ENCODE measurements at places on chromosomes 2 and 18.

DNA sequence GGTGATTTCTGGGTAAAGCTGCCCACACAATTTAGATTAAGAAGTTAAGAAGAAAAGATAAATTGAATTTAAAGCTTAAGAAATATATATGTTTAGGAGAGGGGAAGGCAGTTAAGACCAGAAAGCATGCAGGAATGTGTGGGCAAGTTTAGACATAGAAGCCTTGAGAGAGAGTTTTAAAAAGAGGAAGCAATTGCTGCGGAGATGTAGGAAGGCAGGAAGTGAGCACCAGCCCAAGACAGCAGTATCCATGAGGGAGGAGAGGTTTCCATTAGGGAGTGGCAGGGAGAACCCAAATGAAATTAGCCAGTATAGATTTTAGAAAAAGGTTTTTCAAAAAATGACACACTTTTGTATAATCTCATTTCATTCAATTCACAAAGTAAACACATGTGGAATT is 24.3 kb downstream of the DSC2 start:
- DNase-seq, result no peak
- H3K36me3 ChIP-seq, result peaks cover 22% of the 10 kb centered on the region
- no peak overlapping the region for H3K4me3 ChIP-seq
- H3K27ac ChIP-seq, result no peak overlapping the region
- H3K4me1 ChIP-seq, result no peaks in the 10 kb centered on the region

DNA sequence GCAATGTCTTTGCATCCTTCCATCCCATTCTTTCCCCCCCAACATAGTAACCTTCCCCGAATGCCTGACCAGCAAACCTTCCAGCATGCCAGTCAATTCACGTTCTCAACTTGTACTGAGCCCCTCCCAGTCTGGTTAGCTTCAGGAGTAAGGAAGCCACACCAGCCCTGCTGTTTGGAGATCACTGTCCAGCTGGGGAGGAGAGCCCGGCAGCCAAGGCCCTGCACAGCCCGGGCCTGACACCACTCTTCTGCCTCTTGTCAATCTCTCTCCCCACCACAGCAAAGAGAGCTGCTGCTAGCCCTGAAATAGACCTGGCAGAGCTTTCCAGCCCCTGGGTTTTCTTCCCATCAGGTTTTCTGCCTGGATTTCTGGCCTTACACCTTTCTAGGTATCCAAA is 185.8 kb upstream of the ID2 start:
- no peak overlapping the region for H3K27ac ChIP-seq
- H3K4me3 ChIP-seq, result no peak overlapping the region
- DNase-seq, result no peak
- no peaks in the 10 kb centered on the region for H3K36me3 ChIP-seq

DNA sequence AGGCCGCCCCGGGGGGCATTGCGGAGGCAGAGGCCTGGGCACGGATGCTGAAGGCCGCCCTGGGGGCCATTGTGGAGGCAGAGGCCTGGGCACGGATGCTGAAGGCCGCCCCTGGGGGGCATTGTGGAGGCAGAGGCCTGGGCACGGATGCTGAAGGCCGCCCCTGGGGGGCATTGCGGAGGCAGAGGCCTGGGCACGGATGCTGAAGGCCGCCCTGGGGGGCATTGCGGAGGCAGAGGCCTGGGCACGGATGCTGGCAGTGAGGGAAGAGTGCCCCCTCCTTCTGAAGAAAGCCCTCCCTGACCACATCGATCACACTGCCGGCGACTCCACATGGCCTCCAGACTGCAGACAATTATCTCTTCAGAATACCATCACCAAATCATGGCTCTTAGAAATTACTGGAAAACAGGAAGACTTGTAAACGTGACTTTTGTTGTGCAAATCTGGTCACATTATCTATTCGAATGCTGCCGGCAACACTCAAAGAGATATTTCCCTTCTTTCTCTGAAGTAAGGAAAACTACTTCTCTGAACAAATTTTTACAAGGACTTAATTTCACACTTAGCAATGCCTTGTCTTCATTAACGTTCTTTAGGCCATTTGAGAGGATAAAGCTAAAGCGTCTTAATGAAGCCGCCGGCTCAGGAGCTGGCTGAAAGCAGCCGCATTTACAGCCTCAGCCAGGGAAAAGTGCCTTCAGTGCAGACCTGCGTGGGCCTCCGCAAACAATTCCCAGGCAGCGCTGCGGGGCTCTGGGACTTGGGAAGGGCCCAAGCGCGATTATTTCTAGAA is 18.1 kb upstream of the SNTG2 start:
- no peaks in the 10 kb centered on the region for H3K27me3 ChIP-seq
- DNase-seq, result no peak
- H3K27ac ChIP-seq, result no peak overlapping the region
- no peaks in the 10 kb centered on the region for H3K4me1 ChIP-seq

DNA sequence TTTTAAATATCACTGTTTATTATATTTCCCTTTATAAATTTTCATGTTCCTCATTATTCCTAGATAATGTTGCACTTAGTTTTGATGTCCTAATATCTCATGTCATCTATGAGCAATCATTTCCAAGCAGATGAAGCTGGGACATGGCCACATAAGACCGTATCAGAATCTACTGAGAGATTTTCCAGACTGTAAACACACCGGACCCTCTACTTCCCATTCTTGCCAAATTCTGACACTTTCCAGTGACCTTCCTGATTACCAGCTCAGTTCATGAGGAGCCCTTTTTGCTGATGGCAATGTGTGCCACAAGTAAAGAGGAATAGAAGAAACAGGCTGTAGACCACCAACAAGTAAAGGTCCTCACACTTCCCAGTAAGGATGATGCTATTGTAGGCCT is 20.3 kb upstream of the PDE1A start:
- no peaks in the 10 kb centered on the region for H3K27me3 ChIP-seq
- no peak overlapping the region for H3K4me3 ChIP-seq
- H3K27ac ChIP-seq, result no peak overlapping the region

DNA sequence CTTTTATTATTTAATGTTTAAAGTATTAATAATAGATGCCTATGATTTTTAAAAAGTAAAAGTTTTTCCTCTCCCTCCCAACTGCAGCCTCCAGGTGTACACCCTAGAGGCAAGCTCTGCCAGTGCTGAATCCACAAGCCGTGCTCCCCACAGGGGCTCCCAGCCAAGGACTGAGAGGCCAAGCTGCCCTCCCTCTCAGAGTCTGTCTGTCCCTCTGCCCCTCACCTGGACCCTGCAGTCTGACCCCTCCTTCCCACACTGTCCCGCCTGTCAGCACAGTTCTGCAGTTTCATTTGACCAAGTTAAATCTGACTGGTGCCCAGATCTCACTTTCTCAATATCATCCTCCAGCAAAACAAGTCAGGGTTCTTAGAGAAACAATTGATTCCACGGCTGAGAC is 14.8 kb upstream of the PROC start:
- no peaks in the 10 kb centered on the region for H3K36me3 ChIP-seq
- no peak overlapping the region for H3K27ac ChIP-seq
- no peak overlapping the region for H3K4me3 ChIP-seq

- H3K27ac ChIP-seq, result no peak overlapping the region
- H3K4me3 ChIP-seq, result no peak overlapping the region
- H3K4me1 ChIP-seq, result no peaks in the 10 kb centered on the region
- H3K27me3 ChIP-seq, result no peaks in the 10 kb centered on the region
- DNase-seq, result no peak
These were observed 264.6 kb upstream of the THUMPD2 start for GRCh38 chr2:40043641-40044040.

DNA sequence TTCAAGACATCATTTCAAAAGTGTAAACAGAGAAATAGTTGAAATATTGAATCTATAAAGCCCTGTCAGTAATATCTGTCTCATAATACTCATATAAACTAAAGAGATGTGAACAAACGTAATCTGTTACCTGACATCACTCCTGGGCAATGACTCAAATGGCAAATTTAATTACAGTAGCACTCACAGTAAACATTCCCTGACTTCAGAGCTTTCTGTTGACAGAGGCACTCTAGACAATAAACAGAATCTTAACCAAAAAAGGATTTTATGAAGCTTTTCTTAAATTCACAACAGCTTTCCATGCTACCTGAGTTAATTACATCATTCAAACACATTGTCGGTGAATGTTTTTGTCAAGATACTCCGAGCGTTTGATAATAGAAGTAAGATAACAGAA is 128.1 kb upstream of the PDE1A start:
- no peak overlapping the region for H3K4me3 ChIP-seq
- H3K4me1 ChIP-seq, result no peaks in the 10 kb centered on the region
- H3K27me3 ChIP-seq, result no peaks in the 10 kb centered on the region
- no peak for DNase-seq
- H3K27ac ChIP-seq, result no peak overlapping the region

DNA sequence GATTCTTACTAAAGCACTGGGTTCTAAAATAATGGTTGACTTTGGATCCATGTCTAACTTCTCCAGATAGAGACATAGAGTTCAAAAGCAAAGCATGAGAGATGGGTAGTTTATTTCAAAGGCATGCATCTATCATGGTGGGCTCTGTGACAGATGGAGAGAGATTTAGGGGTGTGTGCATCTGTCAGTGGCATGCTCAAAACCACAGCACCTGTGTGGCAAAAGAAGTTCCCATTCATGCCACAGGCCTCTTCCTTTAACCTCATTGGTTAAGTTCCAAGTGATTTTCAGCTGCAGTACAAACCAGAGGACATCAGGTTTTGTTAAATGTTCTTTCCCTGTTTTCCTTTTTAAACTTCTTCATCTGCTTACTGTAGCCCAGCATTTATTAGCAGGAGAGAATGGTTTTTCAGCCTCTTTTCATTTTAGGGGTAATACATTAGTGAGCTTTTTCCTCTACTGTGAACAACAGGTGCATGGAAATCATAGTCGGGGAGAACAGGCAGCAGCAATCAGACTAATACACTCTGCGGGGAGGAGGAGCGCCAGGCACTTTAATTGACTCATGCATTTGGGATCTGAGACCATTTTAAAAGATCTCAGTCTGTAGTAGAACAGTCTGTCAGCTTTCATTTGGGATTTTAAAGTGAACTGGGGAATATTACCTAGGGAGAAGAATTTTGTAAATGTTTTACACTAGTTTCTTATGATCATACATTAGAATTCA is 52.4 kb upstream of the UPP2 start:
- H3K4me3 ChIP-seq, result no peak overlapping the region
- H3K4me1 ChIP-seq, result no peaks in the 10 kb centered on the region
- H3K36me3 ChIP-seq, result no peaks in the 10 kb centered on the region
